ENCODE measurements at places on chromosomes 2 and 18.

DNA sequence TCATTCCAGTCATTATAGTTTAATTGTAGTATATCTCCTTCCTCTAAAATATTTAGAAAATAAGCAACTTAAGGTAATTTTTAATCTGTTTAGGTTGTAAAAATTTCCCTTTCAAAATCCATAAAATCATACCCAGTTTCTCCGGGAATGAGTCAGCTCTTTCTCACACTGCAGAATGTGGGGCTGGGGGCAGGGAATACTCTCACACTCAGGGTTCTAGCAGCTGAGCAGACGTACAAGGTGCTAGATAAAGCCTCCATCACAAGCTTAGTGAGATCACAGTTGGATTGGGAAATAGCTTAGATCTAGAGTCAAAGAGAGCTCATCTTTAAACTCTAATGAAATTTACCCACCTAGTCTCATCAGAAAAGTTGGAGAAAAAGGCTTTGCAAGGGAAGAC is 79.9 kb upstream of the FAM237A start:
- no peak for DNase-seq

- DNase-seq, result no peak
Measured at GRCh38 chr2:204445149-204445548, 100.1 kb upstream of the PARD3B start.

DNA sequence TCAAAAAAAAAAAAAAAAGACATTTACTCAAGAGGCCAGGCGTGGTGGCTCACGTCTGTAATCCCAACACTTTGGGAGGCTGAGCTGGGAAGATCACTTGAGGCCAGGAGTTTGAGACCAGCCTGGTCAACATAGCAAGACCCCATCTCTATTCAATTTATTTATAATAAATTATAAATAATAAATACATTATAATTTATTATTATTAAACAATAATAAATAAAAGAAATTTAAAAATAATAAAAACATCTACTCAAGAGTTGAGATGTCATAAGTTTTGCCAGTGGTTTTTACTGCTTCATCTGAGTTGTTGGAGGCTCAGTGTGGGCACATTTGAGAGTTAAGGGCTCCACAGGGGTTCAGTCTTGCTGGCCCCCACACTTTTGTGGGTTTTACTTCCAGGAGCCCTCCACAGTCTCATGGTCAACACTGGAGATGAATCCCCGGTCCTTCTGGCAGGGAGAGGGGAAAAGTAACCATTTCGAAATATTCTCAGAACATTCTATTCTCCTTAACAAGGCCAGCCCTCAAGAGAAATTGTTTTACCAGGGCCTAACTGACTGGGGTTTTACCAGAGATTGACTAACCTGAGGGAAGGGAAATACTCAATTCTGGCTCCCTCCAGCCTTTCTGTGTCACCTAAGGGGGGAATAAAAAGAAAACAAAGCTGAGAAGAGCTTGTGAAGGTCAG is 51.6 kb upstream of the NCOA1 start:
- DNase-seq, result no peak

GRCh38 chr2:224671731-224672130 is 44.4 kb downstream of the CCDC195 start:
- DNase-seq, result peak; percentile 43

DNA sequence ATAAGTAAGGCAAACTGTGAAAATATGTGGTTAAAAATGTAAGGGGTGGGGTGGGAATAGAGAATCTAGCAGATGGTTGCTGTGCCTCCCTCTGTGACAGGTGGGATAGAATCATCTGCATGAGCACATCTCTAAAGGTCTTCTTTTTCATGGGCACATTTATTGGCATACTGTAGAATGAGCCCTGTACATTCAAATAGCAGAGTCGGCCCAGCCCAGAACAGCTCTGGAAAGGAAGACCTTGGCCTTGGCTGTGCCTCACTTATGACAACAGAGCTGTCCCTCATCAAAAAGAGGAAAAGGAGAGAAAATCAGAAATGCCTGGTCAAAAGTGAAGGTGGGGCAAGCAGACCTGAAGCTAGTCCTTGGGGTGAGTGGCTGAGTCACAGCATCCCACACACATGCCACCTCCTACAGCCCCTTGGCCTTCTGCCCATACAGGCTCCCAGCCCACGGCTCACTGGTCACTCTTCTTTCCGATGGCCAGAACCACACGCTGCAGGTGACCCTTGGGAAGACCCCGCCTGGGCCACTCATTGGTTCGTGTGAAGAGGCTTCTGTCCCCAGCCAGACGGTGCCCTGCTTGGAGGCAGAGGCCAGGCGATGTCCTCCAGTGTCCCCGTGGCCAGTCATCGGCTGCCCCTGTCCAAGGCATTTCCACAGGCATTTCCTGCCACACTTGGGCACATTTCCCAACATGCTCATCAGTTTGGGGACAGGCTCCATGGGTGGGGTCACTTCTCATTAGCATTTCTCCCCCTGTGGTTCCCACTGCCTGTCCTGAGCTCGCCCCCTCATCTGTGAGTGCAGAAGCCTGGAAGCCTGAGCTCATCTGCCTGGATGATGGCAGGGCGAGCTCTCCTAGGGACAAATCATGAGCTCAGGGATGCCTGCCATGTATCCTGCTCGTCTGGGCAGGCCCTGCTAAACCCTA is 113.6 kb downstream of the MCFD2 start:
- DNase-seq, result no peak

All from umbilical cord (tissue), 2 donors.